NCI-H2081 treated with DMSO at 0.1 percent for 48 hours (cell line): ENCODE measurements at places on chromosomes 12 and 14.
A peak's percentile ranks its signal among the peaks of the same experiment; 100 is the strongest.

- no peak for DNase-seq
Observed at GRCh38 chr12:83827860-83828259, 1084.7 kb downstream of the SLC6A15 start.

GRCh38 chr12:108589028-108589839 is 8.7 kb downstream of the TMEM119 start:
- peak; percentile 9 for DNase-seq

GRCh38 chr14:30656190-30656632 is 34.1 kb downstream of the SCFD1 start:
- DNase-seq: no peak

DNA sequence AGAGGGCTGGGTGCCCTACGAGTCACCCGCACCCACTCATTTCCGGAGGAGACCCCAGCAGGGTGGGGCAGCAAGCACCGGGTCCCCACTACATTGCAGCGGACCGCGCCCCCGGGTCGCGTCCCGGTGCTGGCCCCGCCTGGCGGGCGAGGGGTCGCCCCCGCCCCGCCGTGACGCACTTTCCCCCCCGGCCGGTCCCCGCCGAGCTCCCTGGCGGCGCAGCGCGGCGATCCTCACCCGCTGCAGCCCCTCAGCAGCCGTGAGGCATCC is 106.1 kb downstream of the PRICKLE1 start:
- no peak for DNase-seq

- no peak for DNase-seq
Observed at GRCh38 chr12:90510948-90511347, 444.0 kb downstream of the CCER1 start.
